Activated CD8-positive, alpha-beta T cell treated with anti-CD3 and anti-CD28 coated beads for 36 hours (primary cell): ENCODE measurements at places on chromosomes 1 and 21.

- no peak for DNase-seq
These were observed 128.6 kb downstream of the RIPK4 start for GRCh38 chr21:41638201-41638790.

GRCh38 chr1:199691540-199691939 lies 336.0 kb upstream of the NR5A2 start:
- DNase-seq, result no peak

DNA sequence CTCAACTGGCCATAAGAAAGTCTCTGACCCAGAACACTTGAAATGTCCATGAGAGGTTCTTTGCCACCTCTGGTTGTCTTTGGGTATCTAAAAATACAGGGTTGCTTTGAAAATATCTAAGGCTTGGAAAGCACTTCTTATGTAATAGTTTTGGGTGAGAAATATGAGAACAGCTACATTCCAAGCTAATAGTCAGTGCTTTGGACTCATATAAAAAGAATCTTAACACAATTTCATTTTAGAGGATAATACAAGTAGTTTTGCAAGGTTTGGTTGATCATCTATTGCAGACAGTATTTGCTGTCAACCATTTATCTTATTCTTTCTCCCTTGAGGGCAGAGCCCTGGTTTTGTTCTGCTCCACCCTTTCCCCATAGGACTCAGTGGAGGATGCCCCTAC lies 207.5 kb downstream of the KCNK2 start:
- DNase-seq, result no peak

DNA sequence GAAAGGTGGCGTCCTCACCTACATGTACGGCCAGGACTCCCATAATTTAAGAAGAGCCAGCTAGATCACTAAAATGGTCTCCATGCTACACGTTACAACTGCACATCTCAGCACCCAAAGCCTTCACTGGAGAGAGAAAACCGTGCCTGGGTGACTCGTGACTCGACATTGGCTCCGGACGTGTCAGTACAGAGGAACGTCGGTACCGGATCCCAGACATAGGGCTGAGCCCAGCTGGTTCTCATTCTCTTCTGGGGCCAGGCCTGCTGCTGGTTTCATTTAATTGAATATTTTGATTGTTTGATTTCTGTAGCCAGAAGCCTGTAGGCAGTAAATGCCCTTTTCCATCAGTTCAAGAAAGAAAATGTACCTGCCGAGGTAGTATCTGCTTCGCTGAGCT lies 93.1 kb downstream of the HHIPL2 start:
- no peak for DNase-seq

GRCh38 chr1:44713321-44713781 lies 17.6 kb downstream of the RNU5D-1 start:
- no peak for DNase-seq

DNA sequence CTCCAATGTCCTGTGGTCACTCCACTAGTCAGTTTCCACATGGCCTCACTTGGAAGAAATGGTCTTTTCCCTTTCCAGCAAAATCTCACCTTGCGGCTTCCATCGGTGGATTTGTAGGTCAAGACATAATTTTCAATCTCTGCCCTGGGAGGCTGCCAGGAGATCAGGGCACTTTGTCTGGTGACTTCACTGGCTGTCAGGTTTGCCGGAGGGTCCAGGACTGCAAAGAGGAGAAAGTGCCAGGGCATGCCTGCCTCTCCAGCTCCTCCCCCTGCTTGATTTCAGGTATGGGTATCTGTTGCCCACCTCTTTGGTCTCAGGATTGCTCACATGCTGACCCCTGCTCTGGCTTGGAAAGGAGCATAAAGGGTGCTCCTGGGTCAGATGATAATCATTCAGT lies 162.8 kb upstream of the KIAA0040 start:
- DNase-seq, result no peak

- no peak for DNase-seq
These were observed 90.6 kb upstream of the NGF start for GRCh38 chr1:115428676-115429075.
